ENCODE measurements at places on chromosomes 1 and 21. TPM values are rescaled to one million over a fixed set of nuclear protein-coding genes. Genes with fewer than 3 reads are reported as not detected.

- H3K4me1 ChIP-seq = peaks cover 56% of the 10 kb centered on the region
- peak overlapping the region; percentile 93 for H3K27ac ChIP-seq
- peaks cover 38% of the 10 kb centered on the region for H3K36me3 ChIP-seq
- H3K4me3 ChIP-seq = peak overlapping the region; percentile 91
- peak; percentile 41 for DNase-seq
- H3K27me3 ChIP-seq = no peaks in the 10 kb centered on the region
Observed at GRCh38 chr1:89844860-89845259, 24.0 kb downstream of the LRRC8D start.

GRCh38 chr1:40971966-40972365, 7.5 kb upstream of the CTPS1 start:
- peaks cover 4% of the 10 kb centered on the region for H3K27me3 ChIP-seq
- H3K4me1 ChIP-seq = peaks cover 11% of the 10 kb centered on the region
- no peak overlapping the region for H3K27ac ChIP-seq
- DNase-seq = no peak
- no peaks in the 10 kb centered on the region for H3K36me3 ChIP-seq

The FLG2 gene
- total RNA-seq = not detected

The LDLRAD1 gene
- not detected for total RNA-seq

DNA sequence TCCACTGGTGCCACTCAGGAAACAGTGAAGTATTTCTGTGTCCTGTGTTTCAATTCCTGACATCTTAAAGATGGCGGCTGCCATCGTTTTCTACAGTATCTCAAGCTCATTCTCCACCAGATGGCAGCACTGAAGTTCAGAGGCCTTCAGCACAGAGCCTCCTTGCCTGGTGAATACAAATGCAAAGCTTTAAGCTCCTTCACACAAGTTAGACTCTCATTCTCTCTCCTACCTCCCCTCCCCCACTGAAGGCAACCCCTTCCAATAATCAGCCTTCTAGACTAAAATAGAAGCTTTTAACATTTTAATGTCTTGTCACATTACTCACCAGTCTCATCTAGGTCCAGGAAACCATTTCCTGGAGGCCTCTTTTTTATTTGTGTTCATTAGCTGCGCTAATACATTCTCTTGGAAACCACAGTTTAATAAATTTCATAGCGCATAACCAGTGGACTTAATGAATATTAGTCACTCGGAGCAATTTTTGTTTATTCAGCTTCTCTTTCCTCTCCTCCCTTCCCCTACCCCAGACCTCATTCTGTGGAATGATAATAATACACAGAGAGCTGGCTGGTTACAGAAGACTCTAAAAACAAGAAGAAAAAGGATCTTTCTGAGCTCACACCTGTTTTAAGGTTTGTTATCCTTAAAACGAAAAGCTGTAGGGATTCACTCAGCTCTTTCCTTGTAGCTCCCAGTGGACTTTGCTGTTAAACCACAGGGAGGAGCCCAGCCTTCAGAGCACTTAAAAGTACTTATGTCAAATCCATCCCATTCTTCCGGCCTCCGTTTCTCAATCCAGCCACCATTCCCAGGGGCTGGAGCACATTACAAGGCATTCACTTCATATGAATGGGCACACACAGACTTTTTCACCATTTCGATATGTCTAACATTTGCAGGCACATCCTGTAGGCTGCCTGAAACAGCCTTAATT, 384.9 kb downstream of the HLX start:
- H3K27me3 ChIP-seq = no peaks in the 10 kb centered on the region
- peak; percentile 58 for DNase-seq
- H3K4me1 ChIP-seq = no peaks in the 10 kb centered on the region
- no peak overlapping the region for H3K4me3 ChIP-seq
- H3K27ac ChIP-seq = no peak overlapping the region
- H3K36me3 ChIP-seq = no peaks in the 10 kb centered on the region

DNA sequence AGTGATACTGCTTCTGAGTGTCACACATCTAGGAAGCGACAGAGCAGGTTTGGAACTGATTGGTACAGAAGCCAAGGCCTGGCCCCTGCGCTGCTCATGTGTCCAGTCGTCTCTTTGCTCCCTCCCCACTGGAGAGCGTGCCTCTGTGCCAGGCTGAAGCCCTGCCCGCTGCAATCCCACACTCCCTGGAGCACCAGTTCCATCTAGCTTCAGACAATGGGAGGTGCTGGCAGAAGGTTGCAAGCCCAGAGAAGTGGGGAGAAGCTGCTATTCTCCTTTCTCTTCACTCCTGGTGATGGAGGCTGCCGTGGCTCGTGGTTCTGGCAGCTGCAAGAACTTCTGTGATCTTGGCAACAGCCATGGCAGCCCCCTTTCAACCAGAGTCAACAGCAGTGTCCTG, 250.9 kb downstream of the MATN1 start:
- DNase-seq = no peak
- H3K4me1 ChIP-seq = no peaks in the 10 kb centered on the region
- H3K27ac ChIP-seq = no peak overlapping the region
- no peak overlapping the region for H3K4me3 ChIP-seq
- no peaks in the 10 kb centered on the region for H3K27me3 ChIP-seq

- H3K27me3 ChIP-seq = no peaks in the 10 kb centered on the region
- no peak overlapping the region for H3K27ac ChIP-seq
- no peak overlapping the region for H3K4me3 ChIP-seq
- DNase-seq = no peak
Observed at GRCh38 chr1:27269276-27269675, 34.8 kb downstream of the WDTC1 start.

GRCh38 chr1:55313903-55314302, 98.7 kb upstream of the USP24 start:
- H3K4me3 ChIP-seq = no peak overlapping the region
- no peaks in the 10 kb centered on the region for H3K27me3 ChIP-seq
- H3K4me1 ChIP-seq = no peaks in the 10 kb centered on the region

The NPHP4 gene
- 17.2 TPM for total RNA-seq

DNA sequence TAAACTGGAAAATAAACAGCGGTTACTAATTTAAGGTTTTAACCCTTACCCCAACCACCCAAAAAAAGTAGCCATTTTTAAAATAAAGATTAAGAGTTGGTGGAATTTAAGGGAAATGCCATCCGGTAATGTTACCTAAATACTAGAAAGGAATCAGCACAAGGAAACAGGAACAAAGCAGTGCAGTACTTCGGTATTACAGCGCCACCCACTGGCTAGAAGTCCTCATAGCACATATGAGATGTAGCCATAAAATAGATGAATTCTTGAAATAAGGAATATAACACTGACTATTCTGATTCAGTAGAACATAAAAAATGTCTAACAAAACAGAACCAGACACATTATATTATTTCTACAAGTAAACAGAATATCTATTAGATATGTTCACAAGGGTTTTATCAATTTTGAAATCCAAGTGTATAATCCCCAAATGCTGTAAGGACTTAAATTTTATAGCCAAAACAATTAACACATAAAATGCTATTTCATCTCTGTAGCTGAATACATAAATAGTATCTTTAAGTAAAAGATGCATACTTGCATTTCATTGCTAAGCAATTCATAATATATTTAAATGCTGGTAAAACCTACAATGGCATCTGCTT, 58.8 kb downstream of the FRRS1 start:
- no peaks in the 10 kb centered on the region for H3K27me3 ChIP-seq
- H3K4me3 ChIP-seq = no peak overlapping the region
- H3K36me3 ChIP-seq = no peaks in the 10 kb centered on the region
- H3K27ac ChIP-seq = no peak overlapping the region
- peak; percentile 71 for DNase-seq
- H3K4me1 ChIP-seq = peaks cover 7% of the 10 kb centered on the region

DNA sequence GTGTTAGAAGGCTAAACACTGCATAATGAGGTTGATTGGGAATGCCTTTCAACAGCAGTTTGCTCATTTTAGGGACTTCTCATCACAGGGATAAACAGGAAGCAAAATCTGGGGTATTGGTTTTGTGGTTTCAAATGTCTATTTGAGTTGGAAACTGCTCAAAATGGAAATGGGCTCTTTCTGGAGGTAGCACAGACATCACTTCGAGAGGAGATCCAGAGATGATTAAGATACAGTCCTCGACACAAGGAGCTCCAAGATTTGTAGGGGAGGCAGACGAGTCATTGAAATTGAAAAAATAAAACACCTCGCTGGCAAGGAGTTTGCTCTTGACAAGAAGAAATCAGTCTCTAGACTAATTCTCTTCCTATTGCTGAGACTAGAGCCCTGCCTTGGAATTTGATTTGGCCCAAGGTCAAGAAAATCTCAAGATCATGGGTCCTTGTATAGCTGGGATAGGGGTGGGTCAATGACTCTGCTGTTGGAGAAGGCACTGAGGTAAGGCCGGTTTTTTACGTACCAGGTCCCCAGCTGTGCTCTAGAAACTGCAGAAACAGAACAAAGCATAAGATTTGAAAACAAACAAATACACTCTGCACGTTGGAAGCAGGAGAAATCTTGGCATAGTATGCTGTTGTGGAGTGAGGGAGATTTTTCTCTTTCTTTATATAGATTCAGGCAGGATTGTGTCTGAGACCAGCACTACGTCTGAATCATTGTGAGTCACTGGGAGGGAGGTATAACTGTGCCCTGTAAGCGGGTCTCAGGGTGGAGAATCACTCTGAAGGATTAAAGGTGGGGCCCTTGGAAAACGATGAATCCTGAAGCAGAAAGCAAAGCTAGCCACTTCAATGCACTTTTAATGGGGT, 17.7 kb upstream of the KLHDC8A start:
- DNase-seq = no peak
- no peaks in the 10 kb centered on the region for H3K36me3 ChIP-seq
- no peak overlapping the region for H3K4me3 ChIP-seq
- peaks cover 34% of the 10 kb centered on the region for H3K27me3 ChIP-seq

GRCh38 chr1:209411491-209411929, 172.0 kb upstream of the CAMK1G start:
- no peak overlapping the region for H3K27ac ChIP-seq
- peaks cover 20% of the 10 kb centered on the region for H3K27me3 ChIP-seq
- H3K4me3 ChIP-seq = no peak overlapping the region
- no peaks in the 10 kb centered on the region for H3K4me1 ChIP-seq
- DNase-seq = no peak

DNA sequence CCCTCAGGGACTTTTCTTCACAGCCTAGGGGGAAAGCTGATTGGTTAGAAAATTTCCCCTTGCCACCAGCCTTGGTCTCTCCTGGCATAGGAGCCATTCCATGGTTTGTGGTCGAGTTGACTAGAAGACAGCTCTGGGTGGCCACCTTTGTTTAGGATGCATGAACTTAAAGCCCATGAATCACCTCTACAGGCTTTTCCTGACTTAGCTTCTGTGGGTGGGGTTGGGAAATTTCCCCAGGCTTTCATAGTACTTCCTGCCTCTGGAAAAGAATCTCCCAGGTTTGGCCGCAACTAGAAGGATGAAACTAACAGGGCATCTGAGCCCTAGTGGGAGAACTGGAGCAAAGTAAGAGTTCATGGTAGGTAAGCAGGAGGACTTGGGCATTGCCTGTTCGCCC, 72.6 kb downstream of the SNRPE start:
- H3K27me3 ChIP-seq = peaks cover 7% of the 10 kb centered on the region
- H3K4me1 ChIP-seq = no peaks in the 10 kb centered on the region
- no peak overlapping the region for H3K4me3 ChIP-seq

The CCDC27 gene
- total RNA-seq = not detected

DNA sequence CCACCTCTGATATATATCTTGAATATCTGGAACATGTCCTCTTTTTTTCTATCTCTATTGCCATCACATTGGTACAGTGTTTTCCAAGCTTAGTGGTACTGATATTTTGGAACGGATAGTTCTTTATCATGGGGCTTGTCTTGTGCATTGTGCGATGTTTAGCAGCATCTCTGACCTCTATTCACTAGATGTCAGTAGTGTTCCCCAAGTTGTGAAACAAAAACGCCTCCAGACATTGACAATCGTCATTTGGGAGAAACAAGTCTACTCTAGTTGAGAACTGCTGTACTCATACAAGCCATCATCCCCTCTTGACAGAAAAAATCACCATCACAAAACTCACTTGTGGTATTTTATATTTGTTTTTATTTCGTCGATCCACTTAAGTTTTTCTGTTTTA, 79.7 kb upstream of the CHODL start:
- no peak overlapping the region for H3K4me3 ChIP-seq
- no peak for DNase-seq
- H3K27ac ChIP-seq = no peak overlapping the region
- H3K36me3 ChIP-seq = no peaks in the 10 kb centered on the region
- no peaks in the 10 kb centered on the region for H3K4me1 ChIP-seq
- H3K27me3 ChIP-seq = no peaks in the 10 kb centered on the region

The MAP10 gene
- 3.1 TPM for total RNA-seq

- no peak for DNase-seq
- no peaks in the 10 kb centered on the region for H3K36me3 ChIP-seq
- H3K27me3 ChIP-seq = peaks cover 2% of the 10 kb centered on the region
- H3K27ac ChIP-seq = no peak overlapping the region
- H3K4me1 ChIP-seq = no peaks in the 10 kb centered on the region
- H3K4me3 ChIP-seq = no peak overlapping the region
Observed at GRCh38 chr1:54510715-54511270, 37.2 kb upstream of the ACOT11 start.

- peak overlapping the region; percentile 91 for H3K4me3 ChIP-seq
- peaks cover 26% of the 10 kb centered on the region for H3K4me1 ChIP-seq
- no peak for DNase-seq
- H3K27ac ChIP-seq = no peak overlapping the region
- no peaks in the 10 kb centered on the region for H3K27me3 ChIP-seq
Observed at GRCh38 chr21:33586927-33587326, 1.6 kb downstream of the DONSON start.

The SLC30A10 gene
- total RNA-seq = not detected

DNA sequence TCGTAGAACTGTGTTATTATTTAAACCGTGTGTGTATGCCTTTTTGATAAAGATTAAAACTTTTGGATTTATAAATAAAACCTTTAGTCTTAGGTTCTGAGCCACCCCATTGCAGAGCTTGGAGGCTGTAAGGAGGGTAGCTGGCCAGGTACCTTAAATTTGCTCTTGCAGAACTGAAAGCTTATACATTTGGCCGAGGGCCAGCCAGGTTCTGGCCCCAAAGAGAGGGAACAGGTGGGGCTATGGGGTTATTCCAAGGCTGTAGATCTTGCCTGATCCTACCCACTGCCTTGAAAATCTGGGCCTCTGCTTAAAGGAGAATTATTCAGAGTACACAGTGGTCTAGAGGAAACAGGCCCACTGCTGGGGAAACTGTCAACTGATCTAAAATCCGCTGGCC, 59.6 kb downstream of the CAMK2N1 start:
- no peak for DNase-seq
- H3K4me1 ChIP-seq = peaks cover 8% of the 10 kb centered on the region
- peaks cover 28% of the 10 kb centered on the region for H3K27me3 ChIP-seq

The S100A12 gene
- total RNA-seq = not detected

The AADACL3 gene
- not detected for total RNA-seq

DNA sequence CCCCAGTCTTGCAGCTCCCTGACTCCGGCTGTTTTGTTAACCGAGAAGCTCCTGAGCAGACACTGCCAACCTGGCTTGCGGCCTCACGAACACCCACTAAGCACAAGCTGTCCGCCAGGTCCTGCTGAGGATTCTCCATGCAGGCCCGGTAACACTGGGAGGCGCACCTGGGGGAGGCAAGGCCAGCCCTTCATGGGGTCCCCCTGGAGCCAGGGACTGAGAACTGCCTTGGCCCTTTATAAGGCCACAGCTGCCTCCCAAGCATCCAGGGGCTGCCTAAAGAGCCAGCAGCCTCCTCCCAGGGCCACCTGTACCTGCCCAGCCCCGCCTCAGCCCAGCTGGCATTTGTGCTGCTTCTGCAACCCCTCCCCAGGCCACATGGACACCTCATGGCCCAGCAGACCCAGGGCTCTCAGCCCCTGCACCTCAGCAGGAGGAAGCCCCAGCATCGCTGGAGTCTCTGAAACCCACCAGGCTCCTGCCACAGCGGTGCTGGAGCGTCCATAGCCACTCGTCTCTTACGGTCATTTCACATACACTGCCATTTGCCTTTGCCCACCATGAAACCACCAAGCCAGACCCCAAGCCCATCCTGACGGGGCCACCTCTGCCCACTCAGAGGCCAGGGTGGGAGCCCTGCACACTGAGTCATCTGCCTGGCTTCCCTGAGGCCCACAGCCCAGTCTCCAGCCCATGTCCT, 82.5 kb downstream of the NPHP4 start:
- no peak overlapping the region for H3K4me3 ChIP-seq
- no peak overlapping the region for H3K27ac ChIP-seq
- H3K27me3 ChIP-seq = no peaks in the 10 kb centered on the region
- no peaks in the 10 kb centered on the region for H3K4me1 ChIP-seq

Data from activated CD8-positive, alpha-beta T cell treated with anti-CD3 and anti-CD28 coated beads, Interleukin-2, amount 10 ng/mL, durations not matched to agents 7 days and 5 days (primary cell).